ENCODE measurements at places on chromosomes 2 and 18.

- no peak for DNase-seq
Observed at GRCh38 chr2:203842373-203842772, 25.2 kb upstream of the CTLA4 start.

GRCh38 chr2:120453635-120453998 is 107.7 kb downstream of the INHBB start:
- no peak for DNase-seq

DNA sequence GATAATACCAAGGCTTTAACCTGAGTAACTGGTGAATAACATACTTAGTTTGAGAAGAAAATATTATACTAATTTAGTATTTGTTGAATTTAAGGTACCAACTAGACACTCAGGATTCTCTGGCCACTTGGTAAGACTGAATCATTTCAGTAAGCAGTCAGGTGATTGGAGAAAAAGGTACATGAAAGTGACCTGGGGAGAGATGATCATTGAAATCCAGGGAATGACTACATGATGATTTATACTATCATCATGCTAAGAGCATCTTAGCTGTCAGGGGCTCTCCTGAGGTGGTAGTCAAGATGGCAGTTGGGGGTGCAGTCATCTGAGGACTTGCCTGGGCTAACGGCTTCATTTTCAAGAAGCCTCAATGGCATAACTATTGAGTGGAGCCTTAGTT is 571.2 kb upstream of the ACVR2A start:
- no peak for DNase-seq

- DNase-seq, result no peak
Observed at GRCh38 chr18:67513280-67513679, 3.2 kb downstream of the DSEL start.

GRCh38 chr2:132623096-132623839 is 46.7 kb downstream of the LYPD1 start:
- no peak for DNase-seq

GRCh38 chr18:47574966-47575365 is 323.5 kb upstream of the SKOR2 start:
- DNase-seq, result no peak

- DNase-seq, result no peak
Observed at GRCh38 chr2:43227830-43228281, 1.4 kb upstream of the ZFP36L2 start.

DNA sequence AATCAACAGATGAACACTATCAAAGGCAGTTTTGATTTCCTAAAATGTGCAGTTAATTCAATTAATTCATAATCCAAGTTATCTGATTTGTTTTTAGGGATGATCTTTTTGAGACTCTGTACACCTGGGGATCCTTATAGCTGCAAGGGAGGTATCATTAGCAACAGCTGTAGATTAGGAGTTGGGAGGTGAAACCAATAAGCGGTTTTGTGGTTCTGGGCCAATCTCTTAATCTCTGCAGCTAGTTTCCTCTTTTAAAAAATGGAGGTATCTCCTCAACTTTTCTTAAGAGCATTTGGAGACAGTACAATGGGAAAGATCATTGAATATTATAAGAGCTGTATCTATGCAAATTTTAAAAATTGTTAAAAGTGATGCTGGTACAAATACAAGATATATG is 126.0 kb downstream of the MC4R start:
- no peak for DNase-seq

GRCh38 chr2:168692132-168692744 is 110.2 kb upstream of the NOSTRIN start:
- no peak for DNase-seq

GRCh38 chr18:63903851-63904570 is 3.7 kb upstream of the SERPINB10 start:
- no peak for DNase-seq

DNA sequence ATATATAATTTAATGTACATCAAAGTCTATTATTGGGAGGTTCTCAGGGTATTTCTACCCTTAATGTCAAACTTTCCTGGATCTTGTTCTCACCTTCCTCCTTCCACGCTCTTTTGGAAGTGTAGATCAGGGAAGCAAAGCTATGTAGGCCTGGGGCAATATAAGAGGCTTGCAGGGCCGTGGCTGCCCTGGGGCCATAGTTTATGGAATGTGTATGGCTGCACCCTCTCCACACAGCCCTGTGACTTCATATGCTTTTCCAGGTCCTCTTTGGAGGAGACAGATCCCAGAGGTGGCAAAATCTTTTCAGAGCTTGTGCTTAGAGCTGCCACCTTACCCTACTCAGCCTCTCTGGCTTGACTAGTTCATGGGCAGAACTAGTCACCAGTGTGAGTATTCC is 82.9 kb downstream of the PLB1 start:
- no peak for DNase-seq

- no peak for DNase-seq
Observed at GRCh38 chr2:98576666-98577312, 31.5 kb downstream of the COA5 start.

DNA sequence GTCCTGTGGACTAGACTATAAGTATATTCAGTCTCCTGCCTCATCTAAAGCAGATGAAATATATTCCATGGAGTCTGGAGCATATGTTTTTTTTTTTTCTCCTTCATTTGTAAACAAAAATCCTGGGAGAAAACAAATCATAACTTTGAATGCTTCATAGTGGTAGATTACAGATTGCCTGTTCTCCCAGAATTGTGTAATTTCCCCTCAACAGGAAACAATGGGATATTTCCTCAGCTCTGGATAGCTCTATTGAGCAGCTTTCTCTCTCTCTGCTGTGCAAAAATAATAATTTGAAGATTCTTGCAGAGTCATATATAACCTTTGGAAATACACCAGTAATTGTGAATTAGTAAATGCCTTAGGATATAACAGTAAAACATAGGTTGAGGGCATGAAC is 1406.6 kb upstream of the ACVR2A start:
- DNase-seq, result no peak

- DNase-seq, result no peak
Observed at GRCh38 chr2:158021226-158021625, 80.5 kb upstream of the UPP2 start.

- DNase-seq, result no peak
Observed at GRCh38 chr18:70021498-70021897, 73.8 kb upstream of the CD226 start.
